ENCODE measurements at places on chromosomes 6 and 20.

DNA sequence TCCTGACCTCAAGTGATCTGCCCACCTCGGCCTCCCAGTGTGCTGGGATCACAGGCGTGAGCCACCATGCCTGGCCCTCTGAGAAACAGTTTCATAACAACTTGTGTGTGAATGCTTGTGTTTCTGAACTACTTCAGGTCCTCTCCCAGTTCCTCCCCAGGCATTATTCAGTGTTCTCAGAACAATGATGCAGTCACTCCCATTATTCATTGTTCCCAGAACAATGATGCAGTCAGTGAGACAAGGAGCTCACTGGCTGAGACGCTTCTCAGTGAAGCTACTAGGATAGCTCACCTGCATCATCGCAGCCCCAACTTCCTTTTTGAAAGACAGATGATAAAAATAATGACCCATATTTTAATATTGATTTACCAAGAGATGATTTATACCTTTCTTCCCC is 71.5 kb downstream of the NDUFAF5 start:
- no peak overlapping the region for H3K27ac ChIP-seq
- H3K4me1 ChIP-seq, result peaks cover 6% of the 10 kb centered on the region
- DNase-seq, result no peak
- H3K4me3 ChIP-seq, result no peak overlapping the region
- no peaks in the 10 kb centered on the region for H3K27me3 ChIP-seq
- no peaks in the 10 kb centered on the region for H3K36me3 ChIP-seq

GRCh38 chr6:129701721-129702455 is 8.1 kb downstream of the ARHGAP18 start:
- no peak overlapping the region for H3K4me3 ChIP-seq
- DNase-seq, result no peak
- no peaks in the 10 kb centered on the region for H3K27me3 ChIP-seq
- H3K4me1 ChIP-seq, result no peaks in the 10 kb centered on the region

DNA sequence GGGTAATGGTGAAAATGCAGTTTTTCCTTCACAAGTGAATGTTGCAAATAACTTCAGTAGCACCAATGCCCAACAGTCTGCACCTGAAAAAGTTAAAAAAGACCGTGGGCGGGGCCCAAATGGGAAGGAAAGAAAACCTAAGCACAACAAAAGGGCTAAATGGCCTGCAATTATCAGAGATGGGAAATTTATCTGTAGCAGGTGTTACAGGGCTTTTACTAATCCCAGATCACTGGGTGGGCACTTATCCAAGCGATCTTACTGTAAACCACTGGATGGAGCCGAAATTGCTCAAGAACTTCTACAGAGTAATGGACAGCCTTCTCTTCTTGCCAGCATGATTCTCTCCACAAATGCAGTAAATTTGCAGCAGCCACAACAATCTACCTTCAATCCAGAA is 64.8 kb upstream of the SMIM8 start:
- H3K4me1 ChIP-seq, result no peaks in the 10 kb centered on the region
- H3K27me3 ChIP-seq, result no peaks in the 10 kb centered on the region
- no peak overlapping the region for H3K4me3 ChIP-seq

DNA sequence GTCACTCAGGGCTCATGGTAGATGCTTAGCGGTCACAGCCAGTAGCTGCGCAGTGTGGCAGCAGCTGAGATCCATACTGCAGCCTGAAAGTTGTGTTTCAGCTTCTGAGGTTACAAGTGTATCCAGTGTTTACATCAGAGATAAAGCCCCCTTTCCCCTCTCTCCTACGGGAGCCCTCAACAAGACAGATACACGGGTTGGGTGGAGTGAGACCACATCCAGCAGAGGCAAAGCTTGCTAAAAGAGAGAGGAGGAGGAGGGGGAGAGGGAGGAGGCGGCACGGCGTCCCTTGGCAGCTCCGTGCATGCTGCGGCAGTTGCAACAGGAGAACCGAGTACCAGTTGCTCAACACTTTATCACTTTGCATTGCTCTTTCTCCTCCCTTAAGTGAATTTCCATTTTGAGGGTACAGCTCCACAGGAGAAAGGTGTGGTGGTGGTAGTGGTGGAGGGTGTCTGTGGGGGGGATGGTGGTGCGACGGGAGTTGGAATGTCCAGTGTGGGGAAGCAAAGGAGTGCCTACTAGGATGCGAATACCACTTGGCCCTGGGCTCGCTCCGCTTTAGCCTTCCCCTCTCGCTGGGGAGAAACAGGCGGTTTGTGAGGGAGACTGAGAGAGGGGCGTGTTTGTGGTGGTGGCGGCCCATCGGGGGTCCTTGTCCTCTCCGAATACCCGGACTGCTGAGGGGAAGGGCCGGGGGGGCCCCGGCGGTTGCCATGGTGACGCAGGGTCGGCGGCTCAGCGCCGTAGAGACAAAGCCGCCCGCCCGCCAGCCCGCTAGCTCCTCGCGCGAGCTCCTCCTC is 405 bp upstream of the RNF182 start:
- no peak for DNase-seq
- H3K27me3 ChIP-seq, result peaks cover 9% of the 10 kb centered on the region
- H3K4me3 ChIP-seq, result peak overlapping the region; percentile 49
- H3K4me1 ChIP-seq, result peaks cover 4% of the 10 kb centered on the region

DNA sequence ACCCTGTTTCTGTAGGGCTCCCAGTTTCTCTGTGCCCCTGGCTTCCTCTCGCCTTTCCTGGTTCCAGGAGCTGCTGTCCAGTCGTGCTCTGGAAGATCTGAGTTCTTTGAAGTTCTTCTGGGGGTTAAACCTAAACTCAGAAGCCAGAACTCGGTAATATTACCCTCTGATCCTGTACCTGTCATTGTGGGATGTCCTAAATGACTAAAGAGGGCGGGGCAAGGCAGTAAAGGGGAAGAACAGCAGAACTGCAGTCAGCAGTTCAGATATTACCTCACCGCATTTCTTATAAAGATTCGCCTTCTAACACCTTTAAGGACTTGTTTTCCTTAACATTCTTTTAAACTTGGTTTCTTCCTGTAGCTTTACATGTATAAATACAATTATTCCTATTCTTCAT is 63.9 kb downstream of the FAM120B start:
- H3K4me1 ChIP-seq, result no peaks in the 10 kb centered on the region
- peaks cover 34% of the 10 kb centered on the region for H3K36me3 ChIP-seq
- no peak for DNase-seq
- no peak overlapping the region for H3K27ac ChIP-seq
- H3K27me3 ChIP-seq, result no peaks in the 10 kb centered on the region

DNA sequence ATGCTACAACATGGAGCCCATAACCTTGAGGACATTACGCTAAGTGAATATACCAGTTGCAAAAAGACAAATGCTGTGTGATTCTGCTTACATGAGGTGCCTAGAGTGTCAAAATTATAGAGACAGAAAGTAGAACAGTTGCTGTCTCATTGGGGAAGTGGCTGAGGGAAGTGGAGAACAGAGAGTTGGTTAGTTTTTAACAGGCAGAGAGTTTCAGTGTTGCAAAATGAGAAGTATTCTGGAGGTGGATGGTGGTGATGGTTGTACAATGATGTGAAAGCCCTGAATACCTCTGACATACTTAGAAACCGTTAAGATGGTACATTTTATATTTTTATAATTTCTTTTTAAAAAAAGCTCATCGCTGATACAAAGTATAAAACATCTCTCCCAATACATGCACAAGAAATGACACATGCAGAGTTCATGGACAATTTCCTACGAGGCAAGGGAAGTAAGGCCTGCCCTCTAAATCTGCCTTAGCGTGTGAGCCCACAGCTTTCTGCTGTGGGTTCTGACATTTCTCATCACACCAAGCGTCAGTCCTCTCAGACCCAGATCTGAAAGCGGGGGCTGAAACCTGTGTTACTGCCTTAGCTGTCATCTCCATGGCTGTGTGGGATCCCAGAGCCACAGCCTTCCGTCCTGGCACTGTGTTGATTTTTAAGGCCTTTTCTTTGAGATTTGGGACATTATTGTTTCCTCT is 126.0 kb downstream of the RNASET2 start:
- H3K4me1 ChIP-seq, result no peaks in the 10 kb centered on the region
- H3K36me3 ChIP-seq, result no peaks in the 10 kb centered on the region
- DNase-seq, result no peak
- H3K27ac ChIP-seq, result no peak overlapping the region

DNA sequence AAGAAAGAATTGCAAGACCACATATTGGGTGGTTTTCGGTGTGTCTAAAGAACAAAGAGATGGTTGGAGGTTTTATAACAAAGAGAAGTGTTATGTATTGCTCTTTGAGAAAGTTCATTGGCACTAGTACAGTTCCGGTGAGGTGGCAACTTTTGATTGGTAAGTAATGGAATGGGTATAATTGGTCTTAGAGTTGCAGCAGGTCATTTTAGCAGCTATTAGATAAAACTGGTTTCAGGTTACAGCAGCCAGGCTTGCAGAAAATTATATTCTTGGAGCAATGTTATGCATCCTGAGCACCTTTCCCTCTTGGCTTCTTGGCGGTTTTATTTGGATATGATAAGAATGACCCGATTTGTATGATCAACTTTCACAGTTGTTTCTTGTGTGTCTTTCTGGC is 12.3 kb upstream of the SSTR4 start:
- H3K36me3 ChIP-seq, result no peaks in the 10 kb centered on the region
- H3K4me3 ChIP-seq, result no peak overlapping the region
- H3K27ac ChIP-seq, result no peak overlapping the region
- no peak for DNase-seq

Data from ascending aorta (tissue), 2 donors.